ENCODE measurements at places on chromosomes 16 and 17.

DNA sequence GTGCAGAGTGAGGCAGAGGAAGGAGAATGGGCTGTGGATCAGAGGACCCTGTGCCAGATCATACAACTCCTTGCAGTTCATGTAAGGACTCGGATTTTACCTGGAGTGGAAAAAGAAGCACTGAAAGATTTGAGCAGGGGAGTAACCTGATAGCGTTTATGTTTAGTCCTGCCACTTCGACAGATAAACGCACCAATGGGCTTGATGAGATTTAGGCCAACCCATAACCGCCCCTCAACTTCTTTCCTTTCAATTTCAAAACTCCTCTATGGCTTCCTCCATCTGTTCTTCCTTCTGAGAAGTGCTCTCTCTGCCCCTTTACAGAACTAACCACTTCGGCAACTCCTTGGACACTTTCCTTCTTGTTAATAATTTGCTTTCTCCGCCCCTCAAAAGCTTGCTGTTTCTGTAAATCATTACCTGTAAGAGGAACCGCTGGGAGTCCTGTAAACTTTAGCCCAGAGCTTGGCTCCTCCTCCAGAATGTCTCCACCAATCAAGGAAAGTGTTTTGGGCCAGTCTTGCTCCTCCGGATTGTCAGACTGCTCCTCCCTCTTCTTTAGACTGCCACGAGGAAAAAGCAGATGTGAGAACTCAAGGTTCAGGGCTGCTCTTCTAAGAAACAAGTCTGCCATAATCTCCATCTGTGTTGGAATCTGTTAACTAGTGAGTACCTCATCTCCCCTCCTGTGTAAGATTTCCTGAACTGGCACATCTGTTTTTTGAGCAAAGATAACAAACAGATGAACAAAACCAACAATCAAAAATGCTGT, at the start of gene ACSM3:
Gene ACSM3, plus strand, starts transcription at position 554 of the 772 bp plus-strand sequence. CDS start 6,021 bp downstream, outside the sequence.
- DNase-seq: peak; percentile 21

DNA sequence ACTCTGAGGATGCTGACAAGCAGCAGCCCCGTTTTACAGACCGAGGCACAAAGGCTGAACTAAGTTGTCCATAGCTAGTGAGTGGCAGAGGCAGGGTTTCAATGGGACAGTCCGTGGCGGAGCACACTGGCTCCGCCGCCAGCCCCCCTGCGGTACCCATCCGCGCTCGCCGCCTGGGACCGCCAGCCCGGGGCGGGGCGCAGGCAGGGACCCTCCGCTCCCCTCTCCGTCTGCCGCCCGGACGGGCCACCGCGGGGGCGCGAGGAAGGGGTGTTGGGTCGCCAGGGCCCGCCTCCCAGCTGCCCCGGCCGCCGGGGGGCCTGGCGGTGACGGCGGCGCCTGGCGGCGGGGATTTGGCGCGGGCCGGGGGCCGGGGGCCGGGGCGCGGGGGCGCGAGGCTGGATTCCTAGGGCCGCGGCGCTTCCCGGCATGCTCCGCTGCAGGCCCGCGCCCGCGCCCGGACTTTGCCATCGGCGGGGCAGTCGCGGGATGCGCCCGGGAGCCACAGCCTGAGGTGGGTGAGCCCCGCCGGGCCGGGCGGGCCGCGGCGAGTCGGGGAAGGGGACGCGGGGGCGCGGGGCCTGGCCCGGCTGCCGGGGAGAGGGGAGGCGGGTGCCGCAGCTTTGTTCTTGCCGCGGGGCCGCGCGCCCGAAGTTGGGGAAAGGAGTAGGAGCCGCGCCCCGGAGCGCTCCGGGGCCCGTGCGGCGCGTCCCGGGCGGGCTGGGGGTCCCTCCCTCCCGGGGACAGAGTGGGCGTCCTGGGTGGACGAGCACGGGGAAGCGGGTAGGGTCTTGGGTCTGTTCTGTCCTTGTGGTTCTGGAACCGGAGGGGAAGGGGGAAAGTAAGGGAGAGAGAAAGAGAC, at the start of gene TMEM98:
Gene TMEM98, plus strand, starts transcription at position 430 of the 862 bp plus-strand sequence. CDS start 3,376 bp downstream, outside the sequence.
- DNase-seq: no peak

DNA sequence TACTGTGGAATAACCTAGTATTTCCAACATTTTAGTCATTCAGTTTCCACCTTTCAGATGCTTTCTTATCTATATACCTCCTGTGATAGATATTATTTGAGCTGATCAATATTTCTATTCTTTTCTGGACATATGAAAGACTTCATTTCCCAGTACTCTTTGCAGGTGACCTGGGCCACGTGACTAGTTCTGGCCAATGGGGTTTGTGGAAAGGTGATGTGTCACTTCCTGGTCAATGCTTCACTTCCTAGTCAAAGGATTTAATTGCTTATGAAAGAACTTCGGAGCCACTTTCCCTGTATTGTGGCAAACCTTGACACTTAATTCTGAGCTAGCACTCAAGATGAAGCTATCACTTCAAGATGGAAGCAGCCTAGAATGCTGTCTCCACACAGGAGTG, 248.9 kb upstream of the FOXF1 start:
- no peak for DNase-seq

DNA sequence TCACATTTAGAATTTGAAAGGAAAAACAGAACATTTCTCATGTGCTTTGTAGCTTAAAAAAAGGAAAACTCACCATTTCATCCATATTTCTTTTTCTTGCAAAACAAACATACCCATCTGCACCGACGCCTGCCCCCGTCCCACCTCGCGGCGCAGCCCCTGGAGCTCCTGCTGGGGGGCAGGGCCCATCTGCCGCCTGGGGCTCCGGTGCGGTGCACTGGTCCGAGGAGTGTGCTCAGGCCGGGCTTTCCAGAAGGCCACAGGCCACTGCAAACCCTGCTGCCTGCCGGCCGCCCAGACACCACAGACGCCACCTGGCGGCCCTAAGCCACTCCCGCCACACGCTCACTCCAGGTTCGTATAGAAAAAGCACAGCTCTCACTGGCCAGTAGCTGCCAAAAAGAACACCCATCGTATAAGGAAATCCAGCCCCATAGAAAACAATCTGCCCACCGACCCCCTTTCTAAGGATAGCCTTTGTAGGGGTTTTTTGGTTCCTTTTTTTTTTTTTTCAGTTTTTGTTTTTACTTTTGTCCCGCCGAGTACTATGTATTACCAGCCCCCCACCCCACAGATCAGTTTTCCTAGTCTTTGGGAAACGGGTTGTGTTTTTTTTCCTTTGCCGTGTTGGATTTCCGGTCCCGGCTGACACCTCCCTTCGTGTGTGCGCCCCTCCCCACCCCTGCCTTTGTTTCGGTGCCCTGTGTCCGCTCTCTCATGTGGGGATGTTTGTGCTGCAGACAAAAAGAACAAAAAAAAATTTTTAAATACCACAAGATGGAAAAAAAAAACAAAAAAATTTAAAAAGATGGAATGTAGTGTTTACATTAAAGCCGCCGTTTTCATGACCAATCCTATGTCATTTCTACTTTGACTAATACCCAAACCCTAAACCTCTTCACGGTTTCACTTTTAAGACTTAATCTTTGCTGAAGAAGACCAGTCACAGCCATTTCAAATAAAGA, 68.8 kb downstream of the AMFR start:
- peak; percentile 31 for DNase-seq

GRCh38 chr16:278863-279366, 1.5 kb upstream of the ARHGDIG start:
- no peak for DNase-seq

GRCh38 chr16:81623365-81624102, 155.6 kb upstream of the PLCG2 start:
- DNase-seq: peak; percentile 5

GRCh38 chr16:4984174-4984990, 26.3 kb downstream of the SEC14L5 start:
- DNase-seq: no peak

DNA sequence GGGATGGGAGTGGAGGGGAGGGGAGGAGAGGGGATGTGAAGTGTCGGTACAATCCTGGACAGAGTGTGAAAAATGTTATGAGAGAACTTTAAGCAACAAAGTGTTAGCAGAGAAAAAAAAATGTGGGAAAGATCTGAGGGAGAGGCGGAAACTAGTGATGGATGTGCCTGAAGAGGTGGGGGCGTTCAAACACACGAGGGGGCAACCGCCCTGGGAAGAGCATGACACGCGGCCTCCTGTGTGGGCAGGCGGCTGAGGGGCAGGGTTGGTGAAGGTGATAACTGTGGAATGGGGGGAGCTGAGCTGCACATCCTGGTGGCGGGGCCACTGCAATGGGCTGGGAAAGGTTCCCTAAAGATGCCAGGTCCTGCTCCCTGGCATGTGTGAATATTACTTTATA, 30.1 kb downstream of the IFT140 start:
- DNase-seq: no peak

GRCh38 chr17:5669191-5669590, 84.9 kb upstream of the NLRP1 start:
- no peak for DNase-seq

- no peak for DNase-seq
Observed at GRCh38 chr16:52494621-52495020, 52.3 kb downstream of the TOX3 start.

GRCh38 chr16:26963109-26963508, 103.6 kb upstream of the C16orf82 start:
- no peak for DNase-seq

- no peak for DNase-seq
Observed at GRCh38 chr17:75830164-75831031, 13.8 kb downstream of the UNC13D start.

GRCh38 chr17:68397108-68397536, 60.2 kb downstream of the WIPI1 start:
- DNase-seq: no peak

DNA sequence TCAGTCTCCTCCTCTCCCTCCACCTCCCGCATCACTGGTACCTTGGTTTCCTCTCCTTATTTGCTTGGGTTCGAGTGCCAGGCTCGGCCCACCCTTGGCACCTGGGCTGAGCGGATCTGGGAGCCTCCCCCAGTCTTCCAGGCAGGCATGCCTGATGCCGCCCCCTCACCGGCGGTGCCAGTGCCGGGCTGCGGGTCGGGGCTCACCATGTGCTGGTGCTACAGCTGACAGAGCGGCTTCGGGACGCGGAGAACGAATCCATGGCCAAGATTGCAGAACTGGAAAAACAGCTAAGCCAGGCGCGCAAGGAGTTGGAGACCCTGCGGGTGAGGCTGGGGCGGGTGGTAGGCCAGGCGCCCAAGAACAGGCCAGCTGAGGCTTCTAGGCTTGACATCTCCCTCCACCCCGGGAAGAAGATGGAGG, 19.2 kb downstream of the FMNL1 start:
- no peak for DNase-seq

DNA sequence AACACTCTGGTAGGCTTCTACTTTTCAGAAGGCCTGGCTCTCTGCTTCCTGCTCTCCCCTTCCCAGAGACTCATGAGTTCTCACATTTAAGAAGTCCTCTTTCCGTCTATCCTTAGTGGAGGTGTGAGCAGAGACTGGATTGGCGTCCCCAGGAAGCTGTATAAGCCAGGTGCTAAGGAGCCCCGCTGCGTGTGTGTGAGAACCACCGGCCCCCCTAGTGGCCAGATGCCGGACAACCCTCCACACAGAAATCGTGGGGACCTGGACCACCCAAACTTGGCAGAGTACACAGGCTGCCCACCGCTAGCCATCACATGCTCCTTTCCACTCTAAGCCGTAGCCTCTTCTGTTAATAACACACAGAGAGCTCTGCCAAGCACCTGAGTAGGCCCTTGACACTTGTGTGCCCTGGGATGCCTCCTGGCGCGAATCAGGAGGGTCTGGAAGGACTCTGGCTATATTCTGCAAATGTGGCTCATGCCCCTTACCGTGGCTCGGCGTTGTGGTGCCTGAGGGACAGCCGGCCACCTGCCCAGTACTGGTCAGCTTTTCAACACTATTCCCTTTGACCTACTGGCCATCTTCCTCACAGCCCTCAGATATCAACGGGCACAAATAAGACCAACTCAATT, 13.9 kb downstream of the CYB5D2 start:
- DNase-seq: no peak

DNA sequence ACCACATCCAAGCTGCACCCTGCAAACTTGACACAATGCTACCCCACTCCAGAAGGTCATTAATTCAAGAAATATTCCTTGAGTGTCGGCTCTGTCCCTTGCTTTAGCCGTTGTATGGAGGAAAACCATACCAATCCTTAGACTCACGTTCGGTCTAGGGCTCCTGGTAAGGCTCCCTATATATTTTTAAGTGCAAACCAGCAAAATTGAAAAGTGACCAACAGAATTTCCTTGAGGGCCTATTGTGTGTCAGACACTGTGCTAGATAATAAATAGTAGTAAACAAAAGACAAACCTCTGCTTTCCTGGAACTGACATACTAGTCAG, 390 bp upstream of the BBS2 start:
- no peak for DNase-seq

GRCh38 chr17:15740570-15741120, 8.6 kb downstream of the TBC1D26 start:
- no peak for DNase-seq

DNA sequence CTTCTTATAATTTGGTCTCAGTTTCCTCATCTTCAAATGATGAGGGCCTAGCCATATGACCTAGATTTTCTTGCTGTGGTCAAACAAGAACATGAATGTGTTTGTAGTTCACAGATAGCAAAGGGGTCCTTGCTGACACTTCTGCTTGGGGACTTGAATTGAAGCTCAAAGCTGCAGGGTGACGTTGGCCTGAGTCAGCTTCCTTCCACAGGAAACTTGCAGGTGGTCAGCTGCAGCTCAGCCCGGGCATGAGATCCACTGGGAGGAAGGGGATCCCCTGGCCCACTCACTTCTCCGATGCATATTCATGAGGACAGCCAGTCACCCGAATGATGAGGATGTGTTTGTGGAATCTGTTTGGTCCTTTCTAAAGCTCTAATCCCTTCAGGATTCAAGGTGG, 42.6 kb upstream of the AXIN2 start:
- DNase-seq: no peak

DNA sequence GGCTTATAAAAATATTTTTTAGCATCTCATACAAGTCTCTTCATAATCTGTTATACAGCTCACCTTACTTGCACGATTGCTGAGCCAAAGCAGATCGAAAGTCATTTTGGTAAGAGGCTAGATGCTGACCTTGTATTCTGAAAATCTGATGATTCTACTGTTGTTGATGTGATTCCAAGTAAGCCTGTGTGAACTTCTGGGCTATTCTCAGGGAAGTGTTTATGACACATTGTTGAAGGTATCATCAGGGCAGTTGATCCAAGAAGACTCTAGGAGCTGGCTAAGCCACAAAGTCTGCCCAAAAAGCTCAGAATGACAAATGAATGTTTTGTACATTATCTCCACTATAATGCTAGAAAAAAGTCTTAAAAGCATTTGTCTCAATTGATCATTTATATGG, 16.0 kb downstream of the OMG start:
- DNase-seq: no peak

GRCh38 chr16:19123535-19124178, 9.9 kb downstream of the ITPRIPL2 start:
- no peak for DNase-seq

DNA sequence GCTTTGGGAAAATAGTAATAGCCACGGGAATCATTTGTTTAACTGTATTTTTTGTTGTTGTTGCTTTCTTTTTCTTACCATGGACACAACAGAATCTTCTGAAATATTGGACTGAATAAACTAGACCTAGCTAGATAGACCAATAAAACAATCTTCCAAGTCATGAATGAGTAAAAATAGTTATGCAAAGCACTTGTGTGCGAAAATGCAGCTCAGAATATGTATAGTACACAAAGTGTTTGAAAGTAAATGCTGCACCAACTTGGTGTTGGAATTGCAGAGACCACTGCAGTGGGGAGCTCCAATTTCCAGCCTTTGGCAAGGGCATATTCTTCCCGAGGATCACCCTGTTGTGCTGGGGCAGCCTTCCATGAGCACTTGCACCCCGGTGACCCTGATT, 68.0 kb downstream of the AATF start:
- no peak for DNase-seq
